ENCODE measurements at places on chromosomes 2 and 18.

DNA sequence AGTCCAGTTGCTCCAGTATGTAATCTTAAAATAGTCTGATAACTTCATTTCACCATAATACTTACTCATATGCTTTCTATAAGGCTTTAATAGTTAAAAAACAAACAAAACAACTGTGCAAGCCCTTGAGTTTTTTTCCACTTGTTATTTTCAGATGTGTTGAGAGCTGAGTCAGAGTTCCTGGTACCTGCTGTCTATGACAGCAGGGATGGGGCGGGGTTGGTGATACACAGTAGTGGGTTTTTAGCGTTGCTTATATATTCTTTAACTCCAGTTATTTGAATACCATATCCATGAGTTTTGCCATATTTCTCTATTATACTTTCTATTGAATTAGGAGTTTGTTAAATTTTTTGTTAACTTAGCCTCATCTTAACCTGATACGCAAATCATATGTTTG is 5.0 kb downstream of the NAPG start:
- DNase-seq: no peak

DNA sequence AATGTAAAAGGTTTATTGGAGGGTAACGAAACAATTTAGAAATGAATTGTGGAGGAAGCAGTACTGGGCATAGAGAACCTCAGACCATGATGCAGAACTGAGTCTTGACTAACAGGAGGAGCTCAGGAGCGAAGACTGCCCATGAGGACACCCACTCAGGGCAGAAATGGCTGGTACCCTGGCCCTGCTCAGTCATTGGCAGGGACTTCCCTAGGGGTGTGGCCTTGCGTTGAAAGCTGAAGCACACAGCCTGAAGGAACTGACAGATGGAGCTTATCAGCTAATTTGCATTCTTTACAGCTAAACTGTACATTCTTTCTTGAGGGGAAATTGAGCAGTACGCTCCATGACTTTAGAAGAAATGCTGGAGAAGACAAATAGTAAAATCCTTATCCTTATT is 57.1 kb downstream of the PDK1 start:
- no peak for DNase-seq

DNA sequence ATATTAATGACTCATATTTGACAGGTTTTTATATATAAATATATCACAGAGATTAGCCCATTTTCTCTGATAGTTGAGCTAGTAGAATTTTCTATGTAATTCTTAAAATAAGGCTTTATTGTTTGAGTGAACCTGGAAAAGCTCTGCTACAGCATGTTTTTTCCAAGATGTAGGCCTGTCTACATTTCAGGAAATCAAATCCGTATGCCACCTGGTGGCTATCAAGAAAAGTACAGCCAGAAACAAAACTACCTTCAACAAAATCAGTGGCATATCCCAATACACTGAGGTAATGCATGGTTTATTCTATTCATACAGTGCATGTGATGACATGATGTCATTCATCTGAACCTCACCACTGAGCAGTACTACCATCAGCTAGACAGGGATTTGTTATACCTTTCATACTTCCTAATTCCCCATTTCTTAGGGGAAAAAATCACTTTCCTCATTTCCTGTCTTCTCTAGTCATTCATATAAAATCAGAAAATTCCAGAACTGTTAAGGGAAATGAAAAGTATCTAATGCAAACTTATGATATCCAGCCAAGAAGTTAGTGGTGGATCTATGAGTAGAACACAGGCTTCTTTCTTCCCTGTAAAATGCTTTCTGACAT is 310.4 kb upstream of the SYT4 start:
- DNase-seq: no peak

DNA sequence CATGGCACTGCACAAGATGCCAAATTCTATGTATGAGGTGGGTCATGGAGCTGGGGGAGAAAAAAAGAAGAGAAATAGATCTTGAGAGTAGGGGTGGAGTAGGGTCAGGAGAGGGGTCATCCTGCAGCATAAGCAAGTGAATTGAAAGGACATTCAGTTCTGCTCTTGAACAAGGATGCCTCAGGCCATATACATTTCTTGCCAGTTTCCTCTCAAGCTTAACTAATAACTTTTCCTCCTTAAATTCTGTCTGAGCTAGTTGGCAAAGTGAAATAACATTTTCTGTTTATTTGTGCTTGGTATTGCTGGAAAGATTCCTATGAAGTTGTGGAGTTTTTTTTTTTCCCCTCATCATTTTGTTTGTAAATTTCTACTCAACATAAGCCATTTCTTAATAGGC is 99.0 kb upstream of the LTBP1 start:
- no peak for DNase-seq

- DNase-seq: no peak
Observed at GRCh38 chr2:9057939-9058761, 54.7 kb upstream of the MBOAT2 start.

DNA sequence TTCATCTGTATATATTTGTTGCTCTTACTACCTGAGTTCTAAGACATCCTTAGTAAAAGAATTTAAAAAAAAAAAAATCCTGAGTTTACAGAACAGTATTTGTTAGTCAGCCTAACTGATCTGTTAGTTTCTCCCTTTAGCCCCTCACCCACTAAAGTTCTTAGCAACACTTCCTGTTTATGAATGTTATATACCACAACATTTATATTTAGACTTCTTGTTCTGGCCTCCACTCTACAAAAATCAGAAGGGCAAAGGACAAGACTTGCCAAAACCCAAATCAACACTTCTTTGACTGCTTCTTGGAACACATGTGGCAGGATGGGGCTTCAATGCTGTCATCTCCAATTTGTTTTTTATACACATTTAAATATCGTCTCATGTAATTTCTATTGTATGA is 71.1 kb downstream of the MGAT5 start:
- no peak for DNase-seq

DNA sequence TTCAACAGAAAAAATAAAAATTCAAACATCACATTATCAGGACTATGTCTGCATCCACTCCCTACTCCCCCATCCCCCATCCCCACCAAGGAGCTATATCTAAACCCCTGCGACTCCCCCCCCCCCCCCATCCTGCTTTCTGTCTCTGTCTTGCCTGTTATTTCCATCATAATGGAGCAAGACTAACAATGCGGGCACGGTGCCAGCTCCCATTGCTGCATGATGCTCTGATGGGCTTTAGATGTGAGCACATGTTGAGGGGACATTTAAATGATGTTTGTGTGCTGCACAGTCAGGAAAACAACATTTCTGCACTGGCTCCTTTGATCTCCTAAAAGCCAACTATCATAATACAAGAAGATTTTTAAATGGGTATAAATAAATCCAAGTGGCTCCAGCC is 644.2 kb upstream of the SETBP1 start:
- no peak for DNase-seq

DNA sequence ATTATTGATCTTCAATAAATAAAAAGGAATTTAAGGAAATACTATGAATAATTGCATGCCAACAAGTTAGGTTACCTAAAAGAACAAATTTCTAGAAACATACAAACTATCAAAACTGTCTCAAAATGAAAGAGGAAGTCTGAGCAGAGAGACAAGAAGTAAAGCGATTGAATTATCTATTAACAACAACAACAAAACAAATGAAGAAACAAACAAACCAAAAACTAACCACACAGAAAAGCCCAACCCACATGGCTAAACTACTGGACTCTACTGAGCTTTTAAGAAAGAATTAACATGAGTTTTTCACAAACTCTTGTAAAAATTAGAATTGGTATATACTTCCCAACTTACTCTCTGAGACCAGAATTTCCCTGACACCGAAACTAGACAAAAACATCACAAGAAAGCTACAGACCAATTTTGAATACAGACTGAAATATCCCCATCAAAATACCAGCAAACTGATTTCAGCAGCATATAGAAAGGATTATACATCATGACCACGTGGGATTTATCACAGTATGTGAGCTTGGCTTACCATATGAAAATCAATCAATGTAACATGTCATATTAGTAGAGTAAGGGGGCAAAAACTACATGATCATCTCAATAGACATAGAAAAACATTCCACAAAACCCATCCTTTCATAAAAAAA is 16.6 kb upstream of the GALNT1 start:
- DNase-seq: no peak

DNA sequence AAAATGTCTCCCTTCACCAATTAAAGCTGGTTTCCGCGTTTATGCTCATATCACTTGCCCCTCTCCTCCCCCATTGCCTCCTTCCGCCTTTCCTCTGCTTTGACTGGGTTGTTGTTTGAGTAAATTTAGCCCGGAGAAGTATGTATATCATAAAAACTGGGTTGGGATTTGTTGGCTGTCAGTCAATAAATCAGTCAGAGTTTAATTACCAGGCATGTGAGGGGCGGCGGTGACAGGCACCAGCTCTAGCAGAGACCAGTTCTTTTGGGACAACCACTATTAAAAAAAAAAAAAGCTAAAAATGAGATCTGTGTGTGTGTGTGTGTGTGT is 382.4 kb upstream of the SMIM21 start:
- DNase-seq: no peak

GRCh38 chr18:22167091-22167470 is 2.3 kb upstream of the GATA6 start:
- DNase-seq: no peak

- no peak for DNase-seq
Observed at GRCh38 chr18:33580546-33580945, 2.5 kb downstream of the ASXL3 start.
